NCI-H1048 (cell line): ENCODE measurements at places on chromosomes 1 and 21.

- no peak for DNase-seq
These were observed 44.7 kb upstream of the FMO2 start for GRCh38 chr1:171140401-171140800.

DNA sequence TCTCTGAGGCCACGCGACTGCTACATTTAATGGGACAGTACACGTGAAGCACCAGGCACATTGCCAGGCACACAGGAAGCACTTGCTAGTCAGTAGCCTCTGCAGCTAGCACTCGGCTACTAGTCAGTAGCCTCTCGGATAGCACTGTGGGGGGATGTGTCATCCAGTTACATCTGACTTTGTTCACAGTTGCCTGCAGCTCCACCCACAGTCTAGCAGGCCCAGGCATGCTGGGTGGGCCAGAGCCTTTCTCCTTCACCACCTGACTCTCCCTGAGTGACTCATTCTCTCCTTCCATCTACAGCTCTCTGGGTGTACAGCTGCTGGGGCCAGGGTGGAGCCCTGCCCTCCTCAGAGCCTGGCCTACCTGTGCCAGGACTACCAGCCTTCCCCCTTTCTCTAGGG, 51.5 kb downstream of the PTPRF start:
- no peak for DNase-seq

DNA sequence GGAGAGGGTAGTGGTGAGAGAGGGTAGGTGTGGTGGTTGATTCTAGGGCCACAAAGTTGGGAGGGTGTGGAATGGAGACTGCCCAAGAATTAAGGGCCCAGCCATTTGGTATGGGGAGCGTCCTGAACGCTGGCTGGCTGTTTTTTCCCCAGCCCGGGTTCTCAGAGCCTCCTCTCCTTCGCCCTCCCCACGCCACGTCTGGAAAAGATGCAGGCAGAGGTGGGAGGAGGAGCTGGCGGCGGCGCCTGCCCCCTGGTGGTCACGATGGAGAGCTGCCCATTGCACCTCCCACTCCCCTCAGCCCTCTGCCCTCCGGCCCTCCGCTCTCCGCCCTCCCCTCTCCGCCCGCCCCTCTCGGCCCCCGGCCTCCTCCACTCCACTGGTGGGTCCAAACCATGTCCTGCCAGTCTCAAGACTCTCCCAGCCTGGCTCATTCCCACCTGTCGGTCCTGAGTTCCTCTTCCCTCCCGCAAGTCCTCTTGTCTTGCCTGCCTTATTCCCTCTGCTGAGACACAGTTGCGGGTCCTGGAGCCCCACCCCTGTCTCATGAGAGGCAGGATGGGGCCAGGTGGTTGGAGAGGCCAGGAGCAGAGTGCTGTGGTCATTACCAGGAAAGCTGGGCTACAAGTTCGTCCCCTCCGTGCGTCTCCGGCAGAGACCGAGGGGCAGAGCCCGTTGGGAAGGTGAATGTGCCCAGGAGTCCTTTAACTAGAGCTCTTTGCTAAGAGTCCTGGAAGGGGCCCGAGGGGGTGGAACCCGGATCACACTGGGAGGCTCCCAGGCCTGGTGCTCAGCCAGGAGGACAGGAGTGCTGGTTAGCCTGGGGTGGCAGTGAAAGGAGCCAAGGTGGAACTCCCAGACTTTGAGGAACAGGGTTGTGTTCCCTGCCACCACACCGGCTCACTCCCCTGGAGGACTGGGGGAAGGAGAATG, 22.6 kb downstream of the ETNK2 start:
- DNase-seq = peak; percentile 73

DNA sequence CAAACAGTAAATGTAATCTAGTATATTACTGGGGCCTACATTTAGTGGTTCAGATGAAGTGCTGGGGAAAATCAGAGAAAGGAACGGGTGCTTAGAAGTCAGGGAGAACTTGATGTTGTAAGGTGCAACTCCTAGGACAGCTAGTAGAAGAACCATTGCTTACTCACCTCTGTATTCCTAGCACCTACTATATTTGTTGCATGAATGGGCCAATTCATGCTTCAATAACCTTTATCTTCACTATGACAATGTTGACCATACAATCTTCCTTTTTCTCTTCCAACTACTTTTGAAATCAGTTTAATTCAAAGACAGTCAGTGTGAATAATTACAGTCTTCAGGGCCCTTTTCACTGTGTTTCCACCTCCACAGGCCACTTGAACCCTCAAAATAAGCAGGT, 125.0 kb upstream of the DMRTA2 start:
- no peak for DNase-seq

DNA sequence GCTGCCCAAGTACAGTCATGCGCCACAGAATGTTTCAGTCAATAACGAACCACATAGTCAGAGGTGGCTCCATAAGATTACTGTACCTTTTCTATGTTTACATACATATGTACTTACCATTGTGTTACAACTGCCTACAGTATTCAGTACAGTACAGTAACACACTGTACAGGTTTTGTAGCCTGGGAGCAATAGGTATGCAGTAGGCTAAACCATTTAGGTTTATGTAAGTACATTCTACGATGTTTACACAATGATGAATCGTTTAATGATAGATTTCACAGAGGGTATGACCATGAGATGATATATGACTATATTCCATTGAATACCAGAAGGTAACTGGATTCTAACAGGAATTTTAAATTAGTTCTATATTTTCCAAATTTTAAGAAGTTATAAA, 10.5 kb downstream of the YY1AP1 start:
- DNase-seq = no peak

- no peak for DNase-seq
These were observed 128.1 kb upstream of the ZNF648 start for GRCh38 chr1:182189535-182190066.

DNA sequence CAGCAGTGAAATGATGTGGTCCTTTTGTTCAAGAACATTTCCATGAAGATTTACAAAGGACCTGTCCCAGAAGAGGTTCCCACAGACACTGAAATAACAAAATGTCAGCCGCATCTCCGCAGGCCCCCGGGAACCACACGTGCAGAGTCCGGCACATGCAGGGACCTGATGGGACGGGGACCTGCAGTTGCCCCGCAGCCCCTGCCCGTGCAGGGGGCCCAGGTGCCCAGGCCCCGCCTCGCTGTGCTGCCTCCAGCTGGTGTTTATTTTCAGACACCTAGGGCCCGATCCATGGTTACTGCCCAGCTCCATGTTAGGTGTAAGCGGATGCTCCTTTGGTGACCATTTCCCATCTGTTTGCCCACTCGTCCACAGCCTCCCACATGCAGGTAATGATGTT, 149.3 kb upstream of the ARHGEF16 start:
- no peak for DNase-seq
